Activated naive CD4-positive, alpha-beta T cell (primary cell): ENCODE measurements at places on chromosomes 1 and 21.

DNA sequence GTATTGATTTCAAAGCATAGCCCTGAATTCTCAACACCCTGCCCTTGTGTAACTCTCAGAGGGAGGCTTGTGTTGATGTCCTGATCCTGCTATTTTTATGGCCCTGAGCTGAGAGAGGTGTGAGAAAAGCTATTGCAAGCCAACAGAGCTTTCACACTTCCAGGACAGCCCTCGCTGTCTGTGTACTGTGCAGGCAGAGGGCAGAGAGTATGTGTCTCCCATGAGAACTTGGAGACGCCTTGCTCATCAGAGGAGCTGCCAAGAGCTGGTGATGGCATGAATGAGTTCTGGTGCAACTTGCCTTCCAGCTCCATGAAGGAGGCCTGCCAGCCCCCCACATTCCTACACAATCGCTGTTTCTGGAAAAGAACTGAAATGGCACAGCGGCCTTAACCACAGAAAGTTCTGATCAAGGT, 144.1 kb upstream of the AJAP1 start:
- no peak for DNase-seq

- no peak for DNase-seq
Observed at GRCh38 chr1:239918634-239919033, 173.0 kb upstream of the FMN2 start.

DNA sequence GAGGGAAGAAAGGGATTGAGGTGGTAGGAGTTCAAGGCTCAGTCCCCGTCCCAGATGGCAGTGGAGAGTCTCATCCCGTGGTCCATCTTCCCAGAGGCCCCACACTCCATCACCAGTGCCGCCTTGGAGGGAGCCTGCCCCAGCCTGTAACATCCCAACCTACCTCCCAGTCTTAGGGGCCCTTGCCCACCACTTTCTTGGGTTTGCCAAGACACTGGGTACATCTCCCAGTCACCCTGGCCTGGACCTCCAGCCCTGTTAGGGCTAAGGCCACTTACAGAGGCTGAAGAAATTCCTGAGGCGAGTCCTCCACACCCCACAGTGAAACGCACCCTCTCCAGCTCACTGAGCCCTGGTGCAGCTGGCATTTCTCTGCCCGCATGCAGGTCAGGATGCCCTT, 3.3 kb downstream of the TMEM200B start:
- DNase-seq: no peak

GRCh38 chr21:27741736-27742135, 774.8 kb upstream of the ADAMTS5 start:
- DNase-seq: no peak

DNA sequence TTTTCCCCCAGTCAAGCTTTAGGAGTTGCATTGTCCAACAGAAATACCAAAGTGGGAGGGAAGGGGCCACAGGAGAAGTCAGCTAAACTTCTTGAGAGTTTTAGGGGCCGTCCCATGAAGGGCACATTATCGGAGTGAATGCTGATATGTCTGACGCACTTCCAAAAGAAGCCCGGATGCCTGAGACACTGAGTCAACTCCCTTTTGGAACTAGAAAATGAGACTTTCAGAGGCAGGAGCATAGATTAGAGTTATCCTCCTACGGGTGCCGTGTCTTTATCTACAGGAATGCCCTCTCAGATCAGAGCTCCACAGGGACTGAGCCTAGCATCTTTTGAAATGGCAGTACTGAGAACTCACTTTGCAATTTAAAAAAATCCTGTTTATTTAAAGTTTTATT, 13.1 kb downstream of the ACTN2 start:
- DNase-seq: no peak

DNA sequence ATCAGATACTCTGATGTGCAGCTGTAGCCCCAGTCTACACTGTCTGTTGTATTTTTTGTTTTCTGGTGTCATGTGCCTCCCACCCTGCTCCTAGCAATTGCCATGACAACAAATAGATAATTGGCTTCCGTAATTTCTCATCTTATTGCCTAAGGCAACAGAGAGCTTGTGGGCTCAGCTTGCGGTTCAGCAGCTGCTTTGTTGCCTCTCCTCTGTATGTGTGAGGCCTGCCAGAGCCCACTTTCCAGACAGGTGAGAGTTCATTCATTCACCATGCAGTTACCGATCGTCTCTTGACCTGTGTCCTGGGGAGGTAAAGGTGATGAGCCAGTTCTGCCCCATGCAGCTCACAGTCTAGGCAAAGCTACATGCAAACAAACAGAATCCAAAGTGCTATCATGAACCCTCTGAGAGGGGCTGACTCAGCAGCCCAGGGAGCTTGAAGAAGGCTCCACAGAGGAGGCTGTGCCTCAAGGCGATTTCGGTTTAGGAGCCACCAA, 11.9 kb downstream of the LGALS8 start:
- DNase-seq: no peak

DNA sequence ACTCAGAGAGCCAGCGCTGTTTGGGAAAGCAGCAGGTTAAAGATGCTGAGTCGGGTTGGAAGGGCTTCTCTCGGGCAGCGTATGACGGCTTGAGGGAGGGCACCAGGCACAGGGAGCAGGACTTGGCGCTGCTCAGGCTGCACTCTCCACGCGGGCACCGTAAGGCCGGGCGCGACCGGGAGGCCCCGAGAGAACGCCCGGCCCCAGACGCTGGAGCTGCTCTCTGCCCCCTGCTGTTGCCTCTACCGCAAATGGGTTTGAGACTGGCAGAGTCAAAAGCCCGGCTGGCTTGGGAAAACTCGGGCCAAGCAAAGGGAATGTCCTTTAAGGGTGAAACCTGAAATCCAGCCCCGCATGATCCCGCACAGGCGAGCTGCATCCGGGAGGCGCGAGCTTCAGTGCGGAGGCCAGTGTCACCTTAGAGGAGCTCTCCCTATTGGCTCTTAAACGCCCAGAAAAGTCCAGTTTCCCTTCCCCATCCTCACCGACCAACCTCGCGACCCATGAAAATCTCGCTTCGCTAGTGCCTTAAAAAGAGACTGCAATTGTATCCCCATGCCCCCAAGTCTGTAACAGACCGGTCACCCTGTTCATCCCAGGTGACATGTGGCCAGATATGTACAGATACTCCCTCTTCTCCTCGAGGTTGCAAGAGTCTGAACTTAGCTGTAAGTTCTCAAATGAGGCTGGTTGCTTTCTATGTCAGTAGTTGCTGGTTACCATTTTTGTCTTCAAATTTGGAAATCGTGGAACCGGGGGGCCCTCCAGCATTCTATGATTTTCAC, 1.1 kb downstream of the PRRX1 start:
- DNase-seq: no peak

GRCh38 chr1:79100385-79100784, 93.9 kb upstream of the ADGRL4 start:
- no peak for DNase-seq

DNA sequence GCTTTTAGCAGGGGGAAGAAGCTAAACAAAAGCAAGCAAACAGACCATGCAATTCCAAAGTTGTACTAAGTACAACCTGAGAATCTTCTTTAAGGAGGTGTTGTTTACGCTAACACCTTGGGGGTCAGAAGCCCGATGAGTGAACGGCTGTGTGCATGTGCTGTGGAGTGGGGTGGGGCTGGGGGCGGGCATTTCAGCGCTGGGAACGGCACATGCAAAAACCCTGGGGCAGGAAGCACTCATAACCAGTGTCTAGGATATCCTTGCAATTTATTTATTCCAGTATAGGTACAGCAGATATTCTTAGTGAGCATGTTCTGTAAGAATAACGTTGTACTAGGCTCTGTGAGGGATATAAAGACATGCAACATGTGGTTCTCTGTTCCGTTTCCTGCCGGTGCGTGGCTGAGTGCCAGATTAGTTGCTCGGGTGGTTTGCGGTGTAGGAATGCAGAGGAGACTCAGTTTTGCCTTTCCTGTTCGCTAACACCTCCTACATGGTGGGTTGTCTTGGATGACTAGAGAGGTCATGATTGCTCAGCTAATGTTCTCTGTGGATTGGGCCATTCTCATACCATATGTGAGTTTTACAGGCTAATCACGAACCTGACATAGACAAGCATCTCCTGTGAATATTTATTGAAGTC, 3.7 kb downstream of the FASLG start:
- DNase-seq: peak; percentile 59
